ENCODE measurements at places on chromosomes 3 and 15.

DNA sequence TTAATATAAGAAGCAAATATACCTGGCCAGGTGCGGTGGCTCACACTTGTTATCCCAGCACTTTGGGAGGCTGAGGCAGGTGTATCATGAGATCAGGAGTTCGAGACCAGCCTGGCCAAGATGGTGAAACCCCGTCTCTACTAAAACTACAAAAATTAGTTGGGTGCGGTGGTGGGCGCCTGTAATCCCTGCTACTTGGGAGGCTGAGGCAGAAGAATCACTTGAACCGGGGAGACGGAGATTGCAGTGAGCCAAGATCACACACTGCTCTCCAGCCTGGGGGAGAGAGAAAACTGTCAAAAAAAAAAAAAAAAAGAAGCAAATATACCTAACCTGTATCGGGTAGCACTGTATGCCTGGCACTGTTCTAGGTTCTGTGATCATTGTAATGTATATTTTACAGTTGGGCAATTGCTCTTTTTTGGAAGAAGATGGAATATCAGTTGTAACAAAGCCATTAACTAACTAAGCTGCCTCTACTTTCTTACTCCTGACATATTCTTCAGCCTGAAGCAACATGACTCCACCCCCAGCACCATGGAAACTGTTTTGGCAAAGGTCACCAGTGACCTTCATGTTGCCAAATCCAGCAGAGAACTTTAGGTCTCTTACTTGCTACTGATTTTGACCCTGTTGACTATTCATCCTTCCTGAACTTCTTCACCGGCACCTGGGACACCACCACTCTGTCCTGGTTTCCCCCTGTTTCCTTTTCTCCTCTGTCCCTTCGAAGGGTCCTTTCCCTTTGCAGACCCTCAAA is 203.8 kb downstream of the RPLP1 start:
- DNase-seq = no peak

DNA sequence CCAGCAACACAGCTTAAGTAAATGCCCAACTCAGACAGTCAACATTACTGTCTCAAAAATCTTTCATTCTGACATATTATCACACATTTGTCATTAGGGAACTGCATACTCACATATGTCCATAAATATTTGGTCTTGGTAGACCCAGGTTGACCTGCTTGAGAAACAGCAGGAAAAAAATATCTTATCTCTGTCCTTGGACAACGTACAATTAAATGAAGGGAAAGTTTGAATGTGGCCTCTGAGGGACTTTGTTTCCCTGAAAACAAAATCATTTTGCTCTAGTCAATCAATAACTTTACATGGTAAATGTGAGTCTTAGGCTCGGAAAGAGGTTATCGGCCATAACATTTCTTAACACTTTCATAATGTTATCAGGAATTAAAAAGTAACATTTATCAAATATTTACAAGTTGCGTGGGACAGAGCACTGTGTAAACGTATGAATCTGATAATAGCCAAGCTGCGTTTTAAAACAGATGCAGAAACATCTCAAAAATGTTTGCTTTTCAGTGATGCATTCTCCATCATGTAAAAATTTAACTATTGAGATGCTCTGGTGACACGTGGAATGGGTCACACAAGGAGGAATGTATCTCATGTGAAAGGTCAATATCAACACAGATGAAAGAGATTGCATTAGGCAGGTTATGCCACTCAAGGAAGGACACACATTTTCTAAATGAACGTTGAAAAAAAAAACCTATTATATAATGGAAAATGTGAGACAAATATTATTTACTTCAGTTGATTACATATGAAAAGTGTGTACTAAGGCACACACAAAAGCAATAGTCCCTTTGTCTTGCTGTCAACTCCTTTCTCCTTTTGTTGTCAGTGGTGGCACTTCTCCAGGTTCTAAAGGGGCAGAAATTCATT is 304.4 kb downstream of the WDR72 start:
- DNase-seq = no peak

DNA sequence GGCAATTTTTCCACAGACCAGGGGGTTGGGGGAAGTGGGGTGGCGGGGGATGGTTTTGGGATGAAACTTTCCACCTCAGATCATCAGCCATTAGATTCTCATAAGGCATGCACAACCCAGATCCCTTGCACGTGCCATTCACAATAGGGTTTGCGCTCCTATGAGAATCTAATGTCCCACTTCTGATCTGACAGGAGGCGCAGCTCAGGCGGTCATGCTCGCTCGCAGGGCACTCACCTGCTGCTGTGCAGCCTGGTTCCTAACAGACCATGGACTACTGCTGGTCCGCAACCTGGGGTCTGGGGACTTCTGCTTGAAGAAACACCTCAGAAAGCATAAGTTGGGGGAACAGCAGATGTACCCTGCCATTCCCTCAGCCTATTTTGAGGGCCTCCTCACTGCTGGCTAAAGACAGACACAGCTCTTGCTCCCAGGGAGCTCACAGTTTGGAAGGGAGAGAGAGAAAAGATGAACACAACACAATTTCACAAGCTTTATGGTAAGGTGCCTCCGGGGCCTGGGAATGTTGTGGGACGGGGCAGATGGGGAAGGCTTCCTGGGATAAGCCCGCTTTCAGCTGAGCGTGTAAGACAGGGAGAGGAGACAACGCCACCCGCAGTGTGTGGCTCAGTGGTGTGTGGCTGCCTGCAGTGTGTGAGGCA is 285.2 kb downstream of the ADAMTS17 start:
- no peak for DNase-seq

GRCh38 chr3:194736277-194736895 is 50.7 kb downstream of the FAM43A start:
- DNase-seq = no peak

DNA sequence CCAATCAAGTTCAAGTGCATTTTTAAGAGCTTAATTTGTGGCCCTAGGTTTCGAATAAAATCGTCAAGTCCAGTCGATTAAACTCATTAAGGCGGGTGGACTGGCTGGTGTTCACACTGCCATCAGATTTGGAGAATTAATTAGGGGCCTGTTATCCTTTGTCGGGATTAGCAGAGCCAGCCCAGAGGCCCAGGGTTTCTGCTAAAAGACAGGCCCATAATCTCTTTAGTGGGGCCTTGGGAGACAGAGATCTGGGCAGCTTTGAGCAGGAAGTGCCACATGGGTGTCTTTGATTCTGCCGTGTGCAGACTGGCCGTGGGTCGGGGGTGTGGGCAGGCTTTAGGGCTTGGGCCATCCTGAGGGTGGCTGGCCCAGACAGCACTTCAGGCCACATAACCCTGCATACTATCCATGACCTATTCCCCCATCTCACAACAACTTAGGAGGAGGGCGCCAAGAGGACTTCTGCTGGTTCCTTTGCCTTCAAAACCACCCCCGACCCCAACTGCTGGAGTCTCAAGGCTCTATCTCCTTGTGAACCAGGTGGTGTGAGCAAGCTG is 94.7 kb downstream of the PLXNA1 start:
- no peak for DNase-seq

DNA sequence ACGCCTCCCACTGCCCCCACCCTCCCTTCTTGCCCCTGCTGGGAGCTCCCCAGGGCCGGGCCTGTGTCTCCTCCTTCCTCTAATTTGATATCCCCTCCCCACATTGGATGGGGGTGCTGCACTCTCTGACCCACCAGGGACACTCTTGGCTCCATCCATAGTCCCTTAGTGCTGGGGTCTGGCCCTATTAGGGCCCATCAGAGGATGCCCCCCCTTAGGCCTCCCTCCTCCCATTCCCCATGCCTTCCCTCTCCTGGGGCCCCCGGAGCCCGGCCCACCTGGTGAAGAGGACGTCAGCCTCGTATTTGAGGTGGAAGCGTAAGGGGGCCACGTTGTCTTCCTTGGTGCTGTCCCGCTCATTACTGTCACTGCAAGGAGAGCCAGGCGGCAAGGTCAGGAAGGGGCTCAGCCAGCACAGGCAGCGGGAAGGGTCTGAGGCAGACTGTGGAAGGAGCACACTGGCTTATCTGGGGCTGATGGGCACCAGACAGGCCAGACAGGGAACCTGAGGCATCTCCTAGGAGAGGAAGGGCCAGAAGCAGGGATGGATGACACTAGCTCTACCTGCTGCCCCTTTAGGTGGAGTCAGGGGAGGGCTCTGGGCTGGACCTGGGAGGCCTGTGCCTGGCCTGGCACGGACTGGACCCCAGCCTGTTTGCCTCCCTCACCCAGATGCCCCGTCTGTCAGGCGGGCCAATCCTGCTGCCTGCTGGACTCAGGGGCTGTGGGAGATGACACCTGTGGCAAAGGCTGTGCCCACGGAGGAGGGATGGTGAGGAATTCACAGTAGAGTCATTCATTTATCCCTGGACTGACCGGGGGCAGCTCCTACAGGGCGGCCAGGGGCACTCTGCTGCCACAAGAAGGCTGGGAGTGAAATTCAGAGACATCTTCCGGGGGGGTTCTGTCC is 36.2 kb downstream of the FEM1B start:
- no peak for DNase-seq

DNA sequence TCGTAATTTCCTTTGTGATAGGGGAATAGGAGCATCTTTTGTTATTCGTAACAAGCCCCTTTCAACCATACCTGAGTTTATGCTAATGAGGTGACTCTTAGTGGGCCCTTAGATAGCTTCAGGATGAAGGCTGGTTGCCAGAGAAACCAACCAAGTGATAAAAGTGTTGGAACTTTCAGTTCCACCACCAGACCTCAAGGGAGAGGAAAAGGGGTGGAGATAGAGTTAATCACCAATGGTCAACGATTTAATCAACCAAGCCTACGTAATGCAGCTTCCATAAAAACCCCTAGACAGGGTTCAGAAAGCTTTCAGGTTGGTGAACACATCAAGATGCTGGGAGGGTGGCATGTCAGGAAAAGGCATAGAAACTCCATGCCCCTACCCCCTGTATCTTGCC is 33.0 kb downstream of the HERC1 start:
- no peak for DNase-seq

DNA sequence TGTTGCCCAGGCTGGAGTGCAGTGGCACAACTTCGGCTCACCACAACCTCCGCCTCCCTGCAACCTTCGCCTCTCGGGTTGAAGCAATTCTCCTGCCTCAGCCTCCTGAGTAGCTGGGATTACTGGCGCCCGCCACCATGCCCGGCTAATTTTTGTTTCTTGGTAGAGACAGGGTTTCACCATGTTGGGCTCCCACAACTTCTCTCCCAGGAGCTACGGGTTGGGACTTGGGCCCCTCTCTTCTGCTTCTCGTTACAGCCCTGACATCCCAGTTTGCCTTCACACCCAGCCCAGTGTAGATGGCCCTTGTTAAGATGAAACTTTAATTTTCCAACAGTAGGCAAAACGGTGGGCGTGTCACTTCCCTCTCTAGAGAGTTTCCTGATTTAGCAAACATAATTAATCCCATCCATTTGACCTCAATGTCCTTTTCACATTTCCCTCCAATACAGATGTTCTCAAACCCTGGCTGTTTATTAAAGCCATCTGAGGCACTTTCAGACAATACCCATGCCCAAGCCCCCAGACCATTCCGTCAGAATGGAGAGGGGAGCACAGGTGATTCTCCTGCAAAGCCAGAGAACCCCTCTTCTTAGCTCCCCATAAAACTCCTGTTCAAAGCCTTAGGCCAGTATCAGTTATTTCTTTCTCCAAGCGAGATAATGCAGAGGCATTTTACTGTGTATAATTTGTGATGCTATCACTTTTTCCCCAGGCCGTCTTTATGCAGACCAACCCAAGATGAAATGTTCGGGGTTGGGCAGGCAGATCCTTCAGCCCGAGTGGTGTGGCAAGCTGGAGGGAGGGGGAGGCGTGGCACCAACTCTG is 245.7 kb downstream of the XXYLT1 start:
- no peak for DNase-seq

DNA sequence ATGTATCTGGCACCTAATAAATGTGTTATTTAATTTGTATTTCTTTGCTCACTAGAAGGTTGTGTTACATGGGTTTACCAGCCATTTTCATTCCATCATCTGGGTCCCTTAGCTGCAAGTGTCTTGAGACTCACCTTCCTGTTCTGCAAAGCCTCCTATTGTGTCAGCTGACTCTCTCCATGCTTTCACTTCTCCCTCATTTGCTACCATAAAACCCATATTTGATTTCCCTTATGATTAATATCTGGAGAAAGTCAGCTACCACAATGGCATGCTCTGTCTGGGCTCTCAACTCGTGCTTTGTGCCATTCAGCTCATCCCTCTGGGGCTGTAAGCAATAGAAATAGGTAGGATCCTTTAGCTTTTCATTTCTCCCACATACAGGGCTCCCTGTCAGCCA is 79.5 kb upstream of the EIF1B start:
- no peak for DNase-seq

DNA sequence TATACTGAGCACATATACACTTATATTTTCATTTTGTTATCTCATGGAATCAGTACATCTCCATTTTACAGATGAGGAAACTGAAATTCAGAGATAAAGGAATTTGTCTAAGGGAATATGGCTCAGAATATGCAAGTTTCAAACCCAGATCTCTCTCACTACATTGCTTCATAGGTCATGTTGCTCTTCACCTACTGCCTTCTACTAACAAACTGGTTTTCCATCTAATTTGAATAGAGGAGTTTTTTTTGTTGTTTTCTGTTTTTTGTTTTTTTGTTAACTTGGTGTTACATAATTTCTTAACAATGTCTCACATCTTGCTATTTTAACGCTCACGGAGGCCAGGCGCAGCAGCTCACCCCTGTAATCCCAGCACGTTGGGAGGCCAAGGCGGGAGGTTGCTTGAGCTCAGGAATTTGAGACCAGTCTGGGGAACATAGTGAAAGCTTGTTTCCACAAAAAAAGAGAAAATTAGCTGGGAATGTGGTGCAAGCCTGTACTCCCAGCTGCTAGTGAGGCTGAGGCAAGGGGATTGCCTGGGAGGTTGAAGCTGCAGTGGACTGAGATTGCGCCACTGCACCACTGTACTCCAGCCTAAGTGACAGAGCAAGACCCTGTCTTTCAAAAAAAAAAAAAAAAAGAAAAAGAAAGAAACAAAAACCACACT is 37.0 kb downstream of the FMN1 start:
- DNase-seq = no peak

DNA sequence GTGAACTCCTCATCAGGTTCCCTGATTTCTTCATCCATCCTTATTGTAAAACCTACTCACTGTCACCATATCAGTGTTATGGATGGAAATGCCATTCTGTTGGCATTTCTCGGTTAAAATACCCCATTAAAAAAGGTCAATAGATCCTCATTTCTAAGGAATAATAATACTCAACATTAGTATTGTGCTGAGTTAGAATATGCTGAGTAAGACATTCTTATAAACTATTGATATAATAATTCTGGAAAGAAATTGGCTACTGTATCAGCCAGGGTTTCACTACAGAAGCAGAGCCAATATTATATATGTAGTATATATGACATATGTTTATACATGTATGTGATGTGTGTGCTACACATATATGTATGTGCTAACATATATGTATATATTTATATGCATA is 95.4 kb upstream of the KCNH8 start:
- no peak for DNase-seq

- no peak for DNase-seq
These were observed 15.6 kb upstream of the GYG1 start for GRCh38 chr3:148975696-148976095.

- no peak for DNase-seq
These were observed 415.3 kb downstream of the FOXP1 start for GRCh38 chr3:71168121-71168721.

- no peak for DNase-seq
These were observed 37.4 kb upstream of the OR4F6 start for GRCh38 chr15:101765772-101766456.

GRCh38 chr3:43696881-43697280 is 6.1 kb downstream of the ABHD5 start:
- no peak for DNase-seq
